Stimulated activated CD4-positive, alpha-beta T cell treated with anti-CD3 and anti-CD28 coated beads, Interleukin-4, amount 100 ng/mL, for 4 hours (primary cell): ENCODE measurements at places on chromosomes 2 and 18.

DNA sequence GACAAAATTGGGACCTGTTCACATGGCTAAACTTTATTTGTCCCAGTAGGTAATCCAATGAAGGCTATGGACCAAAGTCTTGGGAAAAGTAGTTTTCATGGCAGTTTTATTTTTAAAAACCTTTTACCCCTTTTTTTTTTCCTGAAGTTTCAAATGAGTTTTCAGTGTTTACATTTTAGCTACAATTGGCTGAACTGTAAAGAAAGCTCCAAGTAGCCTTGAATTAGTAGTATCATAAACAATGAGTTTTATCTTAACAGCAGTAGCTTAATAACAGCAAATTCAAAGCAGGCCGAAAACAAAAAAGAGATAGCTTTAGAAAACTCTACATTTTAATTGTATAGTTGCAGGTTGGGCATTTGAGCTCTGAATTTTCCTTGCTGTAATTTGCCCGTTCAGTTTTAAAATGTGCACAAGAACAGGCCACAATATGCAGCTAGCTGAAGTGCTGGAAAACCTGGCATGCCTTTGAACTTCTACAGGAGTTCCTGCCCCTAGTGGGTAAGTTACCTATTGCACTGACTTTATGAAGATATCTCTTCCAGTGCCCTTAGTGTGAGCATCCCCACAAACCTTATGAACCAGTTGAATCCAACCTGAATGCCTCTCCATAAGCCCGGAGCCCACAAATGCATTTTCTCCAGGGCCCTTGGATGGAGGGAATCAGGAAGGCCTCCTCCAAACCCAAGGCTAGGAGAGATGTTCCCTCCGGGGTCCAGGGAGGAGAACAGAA lies 106.7 kb downstream of the XRCC5 start:
- no peak for DNase-seq

DNA sequence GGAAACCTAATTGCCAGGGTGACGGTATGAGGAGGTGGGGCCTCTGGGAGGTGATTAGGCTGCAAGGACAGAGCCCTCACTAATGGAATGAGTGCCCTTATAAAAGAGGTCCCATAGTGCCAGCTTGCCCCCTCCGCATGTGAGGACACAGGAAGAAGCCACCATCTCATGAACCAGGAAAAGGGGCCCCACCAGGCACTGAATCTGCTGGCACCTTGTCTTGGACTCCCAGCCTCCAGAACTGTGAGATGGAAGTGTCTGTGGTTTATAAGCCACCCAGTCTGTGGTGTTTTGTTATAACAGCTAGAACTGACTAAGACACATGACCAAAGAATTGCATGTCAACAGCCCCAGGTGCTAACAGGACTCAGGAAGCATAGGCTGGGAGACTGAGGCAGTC lies 214.3 kb downstream of the MGAT5 start:
- DNase-seq, result no peak

DNA sequence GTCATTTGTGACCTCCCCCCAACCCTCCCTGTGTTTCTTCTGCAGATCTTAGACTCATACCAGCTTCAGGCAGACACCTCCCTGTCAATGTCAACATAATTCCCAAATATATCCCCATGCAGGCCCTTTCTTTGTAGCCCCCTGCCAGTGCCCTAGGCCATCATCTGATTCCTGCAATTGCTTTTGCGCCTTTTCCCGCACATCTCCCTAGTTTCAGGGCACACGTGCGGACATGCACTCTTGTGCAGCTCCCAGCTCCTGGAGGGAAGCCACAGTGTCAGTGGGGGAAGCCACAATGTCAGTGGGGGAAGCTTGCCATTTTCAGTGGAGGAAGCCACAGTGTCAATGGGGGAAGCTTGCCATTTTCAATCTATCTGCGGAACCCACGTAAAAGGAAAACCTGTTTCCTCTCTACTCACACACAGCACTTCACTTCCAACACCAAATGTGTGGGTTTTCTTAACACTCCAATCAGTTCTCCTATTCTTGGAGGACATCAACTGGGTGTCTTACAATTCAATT lies 256.4 kb downstream of the ACKR3 start:
- DNase-seq, result no peak

GRCh38 chr2:122266636-122267035 lies 511.2 kb downstream of the TSN start:
- DNase-seq, result no peak

- DNase-seq, result no peak
Observed at GRCh38 chr2:138707392-138708074, 72.7 kb downstream of the NXPH2 start.

DNA sequence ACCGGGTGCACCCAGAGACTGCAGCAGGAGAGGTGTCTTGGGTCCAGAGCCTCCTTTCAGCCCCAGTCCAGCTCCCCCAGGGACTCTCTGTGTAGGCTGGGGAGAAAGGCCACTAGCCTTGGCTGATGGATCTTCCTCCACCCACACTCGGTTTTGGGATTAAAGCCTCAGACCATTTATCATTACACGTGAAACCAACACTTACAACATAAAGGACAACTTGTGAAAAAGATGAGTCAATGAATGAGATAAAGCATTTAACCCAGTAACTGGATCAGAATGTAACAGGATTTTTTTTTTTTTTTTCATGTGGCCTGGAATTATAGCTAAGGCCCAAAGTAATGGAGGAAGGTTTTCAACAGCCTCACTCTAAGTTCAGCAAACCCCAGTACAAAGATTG lies 32.1 kb downstream of the NAT8 start:
- DNase-seq, result no peak

DNA sequence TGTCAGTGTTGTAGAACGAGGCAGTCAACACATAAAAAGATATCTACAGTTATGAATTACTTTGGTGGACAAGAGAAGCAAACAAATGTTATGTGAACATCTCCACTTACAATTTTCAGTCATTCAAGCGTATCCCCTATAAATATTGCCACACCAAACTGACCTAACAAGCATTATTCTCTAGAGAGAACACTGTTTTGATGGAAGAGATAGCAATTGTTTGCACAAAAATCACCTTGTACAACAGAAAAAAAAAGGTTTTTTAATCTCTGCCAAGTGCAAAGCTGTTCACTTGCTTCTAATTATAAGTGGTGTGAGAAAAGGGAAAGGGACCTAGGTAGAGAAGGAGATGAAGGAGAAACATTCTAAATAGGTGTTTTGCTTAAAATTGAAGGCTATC lies 33.8 kb downstream of the PID1 start:
- DNase-seq, result no peak

GRCh38 chr2:209696836-209697711 lies 74.6 kb upstream of the UNC80 start:
- no peak for DNase-seq

DNA sequence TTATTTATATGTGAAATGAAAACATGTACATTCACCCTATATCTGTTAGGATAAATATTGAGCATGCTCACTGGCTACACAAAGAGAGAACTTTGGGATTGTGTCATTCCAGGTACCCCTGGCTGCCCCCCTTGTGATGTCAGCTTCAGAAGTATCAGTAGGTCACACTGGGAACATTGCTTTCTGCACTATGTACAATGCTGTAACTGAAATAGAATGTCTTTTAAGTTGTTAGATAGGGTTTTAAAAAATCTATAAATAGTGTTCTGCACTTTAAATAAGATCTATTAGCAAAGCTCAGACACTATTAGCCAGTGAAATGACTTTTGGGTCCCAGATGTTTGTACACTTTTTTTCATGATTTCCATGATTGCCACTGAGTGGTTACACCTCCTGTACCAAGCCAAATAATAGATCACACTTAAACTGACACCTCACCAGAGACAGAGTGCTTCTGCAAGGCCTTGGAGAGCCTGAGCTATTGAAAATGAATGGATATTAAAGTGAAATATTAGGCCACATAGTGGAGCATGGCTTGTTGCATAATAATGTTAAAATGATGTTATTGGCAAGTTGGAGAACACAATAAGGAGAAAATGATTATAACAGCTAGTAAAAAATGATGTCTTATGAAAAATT lies 297.0 kb upstream of the NXPH2 start:
- DNase-seq, result no peak
